Retina (tissue), 1 donor: ENCODE measurements at places on chromosomes 2 and 18.

DNA sequence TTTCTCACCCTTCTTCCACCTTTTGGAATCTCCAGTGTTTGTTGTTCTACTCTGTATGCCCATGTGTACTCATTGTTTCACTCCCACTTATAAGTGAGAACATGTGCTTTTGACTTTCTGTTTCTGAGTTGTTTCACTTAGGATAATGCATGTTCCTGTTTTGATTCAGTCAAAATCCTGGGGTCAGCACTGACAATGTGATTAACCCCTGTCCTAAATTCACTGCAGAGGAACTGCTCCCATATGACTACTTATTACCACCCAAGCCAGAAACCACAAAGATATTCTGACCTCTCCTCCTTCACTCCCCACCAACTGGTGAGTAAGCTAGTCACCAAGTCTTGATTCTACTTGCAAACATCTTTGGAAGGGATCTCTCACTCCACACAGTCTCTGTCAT is 251.4 kb upstream of the TCF4 start:
- DNase-seq = no peak

- no peak for DNase-seq
These were observed 50.3 kb upstream of the TLK1 start for GRCh38 chr2:171210864-171211431.

DNA sequence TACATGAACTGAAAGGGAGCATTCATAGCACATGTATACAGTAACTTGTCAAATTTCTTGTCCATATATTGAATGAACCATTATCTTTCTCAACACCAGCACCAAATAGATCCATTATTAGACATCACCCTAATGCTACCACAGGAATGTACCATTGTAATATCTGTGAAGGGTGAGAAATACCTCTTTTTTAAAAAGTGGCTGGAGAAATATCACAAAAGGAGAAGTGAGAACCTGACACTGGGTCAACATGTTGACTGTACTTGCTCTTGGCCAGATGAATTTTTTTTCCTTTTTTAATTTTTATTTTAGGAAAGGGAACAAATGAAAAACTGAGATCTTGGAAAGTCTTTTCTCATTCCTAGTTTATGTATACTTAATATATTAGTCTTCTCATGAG is 63.5 kb downstream of the CAVIN2 start:
- no peak for DNase-seq

- no peak for DNase-seq
These were observed 16.4 kb upstream of the CNRIP1 start for GRCh38 chr2:68336192-68336591.

DNA sequence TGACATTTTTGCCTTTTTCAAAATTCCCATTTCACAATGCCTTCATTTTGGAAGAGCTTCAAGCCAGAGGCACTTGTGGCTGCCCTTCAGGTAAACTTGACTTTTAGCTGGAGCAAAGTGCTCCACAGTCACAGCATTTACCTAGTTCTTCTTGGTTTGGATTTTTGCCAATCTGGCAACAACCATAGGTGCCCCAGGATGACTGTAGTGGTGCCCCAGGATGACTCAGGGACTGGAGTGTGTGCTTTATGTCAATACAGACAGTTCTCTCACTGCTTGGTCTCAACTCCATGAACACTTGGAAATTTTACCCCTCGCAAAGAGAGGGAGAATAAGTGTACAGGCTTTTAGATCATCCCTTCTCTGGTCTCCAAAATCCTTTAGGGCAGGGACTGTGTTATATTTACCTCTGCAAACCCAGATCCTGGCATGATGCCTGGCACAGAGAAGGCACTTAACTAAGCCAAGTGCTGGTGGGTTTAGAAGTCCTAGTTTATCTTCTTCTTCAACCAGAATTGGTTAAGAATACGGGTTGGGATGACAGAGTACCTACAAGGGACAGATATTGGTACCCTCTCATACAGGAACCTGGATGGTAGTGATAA is 15.3 kb upstream of the PTPN4 start:
- no peak for DNase-seq
